ENCODE measurements at places on chromosomes 5 and 9. TPM values are rescaled to one million over a fixed set of nuclear protein-coding genes. Genes with fewer than 3 reads are reported as not detected.

DNA sequence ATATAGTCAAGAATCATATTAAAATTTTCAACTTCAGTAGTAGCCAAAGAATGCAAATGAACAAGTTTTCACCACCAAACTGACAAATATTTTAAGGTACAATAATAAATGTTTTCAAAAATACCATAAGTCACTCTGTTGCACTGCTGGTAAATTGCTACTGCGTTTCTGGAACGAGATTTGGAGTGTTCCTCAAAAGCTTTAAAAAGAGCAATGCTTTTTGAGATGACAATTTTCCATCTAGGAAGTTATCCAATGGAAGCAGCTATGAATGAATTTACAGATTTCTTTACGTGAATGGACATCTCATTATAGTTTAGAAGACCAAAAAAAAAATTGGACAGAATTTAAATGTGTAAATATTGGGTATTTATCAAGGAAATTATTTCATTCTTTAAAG, 173.2 kb upstream of the OR13F1 start:
- no peak for DNase-seq
- no peak overlapping the region for H3K4me3 ChIP-seq
- H3K27me3 ChIP-seq: no peaks in the 10 kb centered on the region

DNA sequence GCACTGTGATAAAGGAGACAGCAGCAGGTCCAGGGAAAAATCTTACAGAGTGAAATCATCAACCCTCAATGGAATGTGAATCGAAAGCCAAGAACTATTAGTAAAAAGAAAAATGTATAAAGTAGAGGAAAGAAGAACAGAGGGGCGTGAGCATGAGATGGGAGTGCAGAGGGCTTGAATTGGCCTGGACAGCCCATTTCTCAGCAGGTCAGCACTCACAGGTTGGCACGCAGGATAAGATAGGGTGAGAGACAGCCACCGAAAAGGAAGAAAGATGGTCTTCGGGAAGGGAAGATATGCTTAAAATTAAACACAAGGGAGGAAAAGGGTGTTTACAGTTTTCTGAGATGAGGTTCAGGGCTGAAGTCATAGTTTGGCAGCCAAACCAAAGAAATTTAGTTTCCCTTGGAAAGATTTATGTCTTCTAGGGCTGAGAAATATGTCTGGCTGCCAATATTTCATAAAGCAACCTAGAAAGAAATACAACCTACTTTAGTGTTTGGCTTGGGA, 524.7 kb downstream of the SPATA31D1 start:
- no peak for DNase-seq
- no peaks in the 10 kb centered on the region for H3K4me1 ChIP-seq
- H3K27ac ChIP-seq: no peak overlapping the region
- no peaks in the 10 kb centered on the region for H3K27me3 ChIP-seq
- no peaks in the 10 kb centered on the region for H3K36me3 ChIP-seq

Gene CYFIP2
- total RNA-seq: 382 TPM

DNA sequence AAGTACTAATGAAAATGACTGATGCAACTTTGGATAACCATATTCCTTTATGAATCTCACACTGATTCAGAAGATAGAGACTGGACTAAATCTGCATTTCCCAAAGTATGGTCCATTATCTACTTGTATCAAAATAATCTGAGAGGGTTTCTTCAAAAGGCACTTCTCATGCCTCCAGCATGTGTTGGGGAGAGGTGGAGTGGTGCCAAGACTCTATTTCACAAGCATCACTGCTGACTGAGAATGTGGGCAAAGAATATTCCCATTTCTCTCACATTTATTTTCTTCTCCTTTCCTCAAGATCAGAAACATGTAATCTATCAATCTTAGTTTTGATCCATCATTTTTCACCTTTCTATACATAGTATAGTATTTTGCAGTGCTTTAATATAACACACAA, 135.4 kb downstream of the GABRB2 start:
- no peaks in the 10 kb centered on the region for H3K4me1 ChIP-seq
- DNase-seq: no peak
- no peaks in the 10 kb centered on the region for H3K27me3 ChIP-seq

- DNase-seq: no peak
- no peak overlapping the region for H3K27ac ChIP-seq
- H3K27me3 ChIP-seq: no peaks in the 10 kb centered on the region
- no peak overlapping the region for H3K4me3 ChIP-seq
- no peaks in the 10 kb centered on the region for H3K36me3 ChIP-seq
- no peaks in the 10 kb centered on the region for H3K4me1 ChIP-seq
Observed at GRCh38 chr9:9558907-9559306, 1053.9 kb downstream of the PTPRD start.

Gene TMEM167A
- 58.7 TPM for total RNA-seq

Gene PCDHAC2
- total RNA-seq: not detected

DNA sequence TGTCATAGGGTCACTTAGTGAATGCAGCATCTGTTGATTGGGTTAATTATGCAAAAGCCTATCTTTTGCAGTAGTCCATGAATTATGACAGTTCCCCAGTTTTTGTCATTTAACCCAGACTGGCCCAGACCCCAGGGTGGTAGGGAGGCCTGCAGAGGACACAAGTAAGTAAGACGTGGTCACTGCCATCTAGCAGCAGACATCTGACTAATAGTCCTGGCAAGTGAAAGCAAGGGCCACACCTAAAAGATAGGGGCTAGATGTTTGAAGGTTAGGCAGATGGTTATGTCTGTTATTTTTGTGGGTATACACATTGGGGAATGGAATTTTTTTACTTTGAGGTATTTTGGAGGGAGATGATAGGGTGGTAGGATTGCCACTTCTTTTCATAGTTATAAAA, 48.0 kb downstream of the RAB14 start:
- H3K4me1 ChIP-seq: peaks cover 50% of the 10 kb centered on the region
- H3K4me3 ChIP-seq: no peak overlapping the region
- no peak for DNase-seq
- H3K27ac ChIP-seq: no peak overlapping the region
- H3K36me3 ChIP-seq: peaks cover 65% of the 10 kb centered on the region

Gene FOXD4
- total RNA-seq: 0.15 TPM

GRCh38 chr9:104780796-104781395, 17.0 kb downstream of the NIPSNAP3B start:
- H3K27ac ChIP-seq: no peak overlapping the region
- H3K36me3 ChIP-seq: no peaks in the 10 kb centered on the region
- DNase-seq: no peak
- H3K27me3 ChIP-seq: peaks cover 6% of the 10 kb centered on the region

Gene TRPM6
- not detected for total RNA-seq
